ENCODE measurements at places on chromosomes 12 and 14. TPM values are rescaled to one million over a fixed set of nuclear protein-coding genes. Genes with fewer than 3 reads are reported as not detected.

- peaks cover 40% of the 10 kb centered on the region for H3K4me1 ChIP-seq
- H3K4me3 ChIP-seq: peak within 1 kb of the TSS; percentile 78
- no peak for DNase-seq
- H3K36me3 ChIP-seq: no peaks in the 10 kb centered on the region
- H3K27ac ChIP-seq: no peak within 1 kb of the TSS
Observed at GRCh38 chr12:102957339-102958050, at the start of gene ASCL1. TSS of gene ASCL1 (plus strand) at chr12:102957674. CDS start at chr12:102958245, 571 bp downstream.

DNA sequence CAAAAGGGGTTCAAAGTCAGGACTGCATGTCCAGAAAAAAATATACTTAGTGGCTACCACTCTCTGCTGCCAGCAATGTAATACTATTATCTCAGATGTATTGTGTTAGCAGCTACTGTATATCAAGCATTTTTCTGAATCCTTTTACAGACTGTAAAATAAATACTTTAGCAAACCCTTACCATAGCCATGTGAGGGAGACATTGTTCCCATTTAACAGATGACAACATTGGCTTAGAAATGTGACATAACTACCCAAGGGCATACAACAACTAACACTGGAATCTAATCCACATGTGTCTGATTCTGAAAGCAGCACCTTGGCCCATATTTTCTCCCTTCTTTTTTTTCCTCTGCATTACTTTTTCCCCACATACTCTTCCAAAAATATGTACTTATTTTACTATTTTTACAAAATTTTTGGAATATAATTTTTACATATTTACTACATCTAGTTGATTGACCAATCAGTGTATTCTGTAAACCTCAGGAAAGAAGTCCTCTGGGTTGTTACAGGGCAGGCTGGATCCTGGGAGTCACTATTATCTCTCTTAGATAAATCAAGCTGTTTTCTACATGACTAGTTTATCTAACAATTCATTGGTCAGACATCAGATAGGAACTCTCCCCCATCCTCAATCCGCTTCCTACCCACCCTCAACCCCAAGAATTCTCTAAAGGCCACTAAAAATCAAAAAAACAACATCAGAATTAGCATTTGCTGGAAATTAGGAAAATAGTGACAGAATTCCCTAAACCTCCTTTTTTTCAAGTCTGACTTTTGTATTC is 154.1 kb downstream of the BTG1 start:
- H3K4me1 ChIP-seq: peaks cover 4% of the 10 kb centered on the region
- no peak for DNase-seq
- no peak overlapping the region for H3K4me3 ChIP-seq
- no peaks in the 10 kb centered on the region for H3K36me3 ChIP-seq
- H3K27me3 ChIP-seq: no peaks in the 10 kb centered on the region
- H3K27ac ChIP-seq: no peak overlapping the region

Gene FAIM2
- total RNA-seq: 0.05 TPM

- no peak overlapping the region for H3K4me3 ChIP-seq
- no peaks in the 10 kb centered on the region for H3K4me1 ChIP-seq
- H3K27ac ChIP-seq: no peak overlapping the region
- no peak for DNase-seq
- H3K27me3 ChIP-seq: no peaks in the 10 kb centered on the region
Observed at GRCh38 chr14:79331830-79332229, 879.5 kb downstream of the DIO2 start.

DNA sequence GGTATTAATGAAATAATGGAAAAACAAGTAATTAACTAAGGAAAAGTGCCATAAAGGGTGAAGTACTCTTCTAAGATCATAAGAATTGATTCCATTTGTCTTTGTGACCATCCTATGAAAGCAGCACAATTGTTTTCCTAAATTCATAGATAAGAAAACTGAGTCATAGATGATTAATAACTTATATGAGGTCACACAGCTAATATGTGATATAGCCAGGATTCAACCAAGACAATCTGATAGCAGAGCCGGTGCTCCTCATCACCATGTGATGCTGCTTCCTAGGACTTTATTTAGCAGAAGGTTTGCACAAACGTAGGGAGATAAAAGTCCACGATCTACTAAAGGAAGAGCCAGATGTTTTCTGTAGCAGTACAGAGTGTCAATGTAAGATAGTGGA is 181.5 kb upstream of the SYT1 start:
- H3K36me3 ChIP-seq: no peaks in the 10 kb centered on the region
- H3K27ac ChIP-seq: no peak overlapping the region
- H3K4me3 ChIP-seq: no peak overlapping the region
